ENCODE measurements at places on chromosomes 5 and 9.

GRCh38 chr5:103512500-103512899, 50.1 kb downstream of the NUDT12 start:
- DNase-seq, result no peak

DNA sequence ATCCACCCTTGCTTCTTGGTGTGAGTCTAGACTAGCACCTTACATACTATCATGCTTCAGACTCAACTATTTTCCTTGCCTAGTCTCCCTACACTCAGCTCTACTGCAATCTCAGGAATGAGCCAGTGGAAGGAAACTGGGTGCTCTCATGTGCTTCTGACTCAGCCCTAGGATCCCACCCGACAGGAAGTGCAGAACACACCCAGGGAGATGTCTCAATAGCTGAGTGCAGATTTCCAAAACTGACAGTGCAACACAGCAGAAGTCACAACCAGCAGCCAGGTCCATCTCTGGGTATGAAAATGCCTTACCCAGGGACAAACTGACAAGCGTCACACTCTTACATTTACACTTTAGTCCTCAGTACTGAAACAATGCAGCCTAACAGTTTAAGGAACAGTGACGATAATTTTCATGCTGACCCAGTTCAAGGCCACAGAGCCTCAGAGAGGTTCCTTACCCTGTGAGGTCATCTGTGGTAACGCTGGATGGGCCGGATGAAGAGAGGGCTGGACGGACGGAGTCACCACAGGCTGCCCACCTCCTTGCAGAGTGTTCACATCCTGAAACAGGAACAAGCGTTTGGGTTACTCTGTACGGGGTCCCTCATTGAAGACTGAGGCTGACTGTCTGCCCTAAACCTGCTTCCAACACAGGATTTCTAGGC, 33.0 kb downstream of the FKBP15 start:
- no peak for DNase-seq

DNA sequence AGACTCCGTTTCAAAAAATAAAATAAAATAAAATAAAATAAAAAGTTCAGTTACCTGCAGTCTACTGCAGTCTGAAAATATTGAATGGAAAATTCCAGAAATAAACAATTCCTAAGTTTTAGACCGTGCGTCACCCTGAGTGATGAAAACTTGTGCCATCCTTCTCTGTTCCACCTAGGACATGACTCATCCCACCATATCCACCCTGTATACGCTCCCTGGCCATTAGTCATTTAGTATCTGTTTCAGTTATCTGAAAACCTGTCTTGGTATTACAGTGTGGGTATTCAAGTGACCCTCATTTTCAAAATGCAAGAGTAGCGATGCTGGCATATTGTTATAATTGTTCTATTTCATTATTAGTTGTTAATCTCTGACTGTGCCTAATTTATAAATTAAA, 51.8 kb upstream of the TEX48 start:
- no peak for DNase-seq

GRCh38 chr9:134367791-134368490, 41.7 kb downstream of the RXRA start:
- no peak for DNase-seq

DNA sequence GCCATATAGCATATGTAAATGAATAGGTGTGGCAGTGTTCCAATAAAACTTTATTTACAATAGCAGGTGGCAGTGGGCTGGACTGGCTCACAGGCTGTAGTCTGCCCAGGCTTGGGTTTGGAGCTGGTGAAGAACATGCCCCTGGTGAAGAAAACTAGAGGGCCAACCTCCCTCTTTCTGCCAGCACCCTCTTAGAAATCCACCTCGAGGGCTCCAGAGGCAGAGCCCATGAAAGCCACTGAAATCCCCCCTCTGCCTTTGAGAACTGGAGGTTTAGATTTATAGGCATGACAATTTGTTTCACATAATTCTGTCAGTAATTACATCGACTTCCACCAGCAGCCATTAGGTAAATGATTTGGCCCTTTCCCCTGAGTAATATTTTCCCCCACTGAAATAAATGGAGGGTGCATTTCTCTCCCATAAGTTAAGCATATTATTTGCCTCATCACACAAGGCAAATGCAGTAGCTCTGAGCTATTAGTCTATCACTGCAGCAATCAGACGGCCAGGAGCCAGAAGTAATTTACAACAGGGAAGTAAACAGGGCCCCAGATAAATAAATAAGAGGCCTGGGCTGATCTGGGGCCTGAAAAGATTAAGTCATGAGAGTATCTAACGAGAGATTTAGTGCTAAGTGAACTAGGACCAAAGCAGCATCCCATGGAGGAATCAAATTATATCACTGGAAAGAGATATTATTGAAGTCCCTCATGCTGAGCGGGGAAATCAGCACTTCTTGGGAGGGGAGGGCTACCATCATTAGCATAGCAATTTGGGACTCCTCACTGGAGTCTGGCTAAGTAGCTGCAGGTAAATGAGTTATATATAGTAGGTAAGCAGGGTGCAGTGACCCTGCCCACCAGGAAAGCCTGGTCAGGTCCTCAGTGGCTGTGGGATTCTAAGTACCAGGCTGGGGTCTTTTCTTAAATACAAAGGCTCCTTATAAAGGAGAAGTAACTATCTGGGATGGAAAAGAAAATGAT, 123.9 kb downstream of the SLIT3 start:
- DNase-seq, result no peak

DNA sequence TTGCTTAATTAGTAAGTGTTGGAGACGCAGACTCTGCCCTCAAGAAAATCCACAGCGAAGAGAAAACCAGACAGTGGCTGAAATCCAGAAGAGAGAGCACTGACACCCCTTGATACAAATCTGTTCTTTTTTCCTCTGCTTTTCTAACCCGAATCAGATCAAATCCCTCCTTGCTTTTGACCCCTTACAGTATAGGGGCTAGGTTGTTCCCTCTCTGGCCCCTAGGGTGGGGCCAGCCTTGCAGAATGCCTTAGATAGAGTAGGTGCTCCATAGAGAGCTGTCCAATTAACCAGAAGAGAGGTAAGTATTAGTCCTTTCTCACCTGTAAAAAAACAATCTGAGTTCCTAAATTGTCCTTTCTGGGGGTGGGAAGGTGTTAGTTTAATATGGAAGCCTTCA, 10.1 kb downstream of the C1QTNF2 start:
- no peak for DNase-seq

DNA sequence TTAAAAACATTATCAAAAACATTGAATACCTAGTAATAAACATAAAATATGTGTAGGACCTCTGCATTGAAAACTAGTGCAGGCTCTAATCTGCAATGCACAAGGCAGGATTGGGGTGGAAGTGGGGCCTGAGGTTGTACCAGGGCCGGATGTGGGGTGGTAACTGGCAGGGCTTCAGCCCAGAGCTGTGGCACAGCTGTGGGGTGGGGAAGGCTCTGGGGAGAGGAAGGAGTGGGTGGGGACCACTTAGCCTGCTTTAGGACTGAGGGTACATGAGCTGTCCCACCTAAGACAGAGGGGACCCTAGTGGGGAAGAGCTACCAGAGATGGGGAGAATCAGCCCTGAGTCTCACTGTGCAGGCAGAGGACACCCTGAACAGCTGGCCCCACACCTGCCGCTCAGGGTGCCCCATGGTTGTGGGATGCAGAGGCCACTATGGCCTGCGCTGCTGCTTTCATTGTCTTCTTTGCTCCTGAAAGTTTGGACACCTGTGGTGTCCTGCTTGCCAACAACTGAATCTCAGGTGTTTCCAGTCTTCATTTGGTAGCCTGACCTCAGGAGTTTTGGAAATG, 311.4 kb downstream of the TLE4 start:
- no peak for DNase-seq

DNA sequence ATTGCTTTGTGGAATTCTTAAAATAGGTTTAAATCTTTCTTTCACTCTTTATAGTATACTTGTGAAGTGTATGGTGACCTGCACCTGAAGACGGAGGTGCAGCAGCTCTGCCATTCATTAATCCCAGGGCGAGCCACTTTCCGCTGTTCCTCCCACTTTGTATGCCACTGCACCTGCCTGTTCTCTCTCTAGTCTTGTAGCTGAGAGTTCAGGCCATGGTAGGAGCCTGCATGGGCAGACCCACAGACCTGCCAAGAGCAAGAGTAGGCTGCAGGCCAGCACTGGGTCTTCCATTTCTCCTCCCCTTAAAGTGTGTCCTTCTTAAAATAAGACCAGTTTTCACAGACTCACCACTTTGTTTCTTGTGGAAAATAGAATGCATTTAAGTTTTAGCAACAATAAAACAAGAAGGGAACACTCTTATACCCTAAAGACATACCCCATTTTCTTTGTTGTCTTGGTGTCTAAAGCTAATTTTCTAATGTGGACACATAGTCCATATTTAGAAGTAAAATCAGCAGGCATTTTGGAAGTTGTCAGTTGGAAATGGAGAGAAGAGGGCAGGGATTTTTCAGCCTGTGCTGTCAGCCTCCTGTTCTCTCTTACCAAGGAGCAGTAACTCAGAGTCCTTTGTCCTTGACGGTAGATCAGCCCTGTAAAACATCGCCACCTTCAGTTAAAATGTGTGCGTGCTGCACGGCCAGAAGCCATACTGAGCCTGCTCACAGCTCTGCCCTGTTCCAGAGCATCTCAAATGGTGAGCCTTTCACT, 103.2 kb downstream of the SNCAIP start:
- DNase-seq, result peak; percentile 35

DNA sequence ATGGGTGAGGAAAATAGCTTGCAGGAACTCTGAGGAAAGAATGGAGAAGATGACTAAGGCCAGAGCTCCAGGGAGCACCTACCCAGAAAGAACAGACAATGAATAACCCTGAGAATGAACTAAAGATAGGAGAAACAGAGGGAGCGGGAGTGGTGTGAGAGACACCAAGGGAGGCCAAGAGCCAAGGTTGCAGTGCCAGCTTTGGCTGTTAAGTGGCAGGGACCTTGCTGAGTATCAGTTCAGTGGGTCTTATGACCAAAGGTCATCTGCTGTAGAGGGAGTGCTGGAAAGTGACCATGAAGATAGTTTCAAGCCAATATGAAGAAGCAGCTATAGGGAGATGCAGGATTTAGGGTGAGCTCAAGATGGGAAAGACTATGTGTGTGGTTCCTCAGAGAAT, 16.7 kb downstream of the P4HA2 start:
- DNase-seq, result no peak

GRCh38 chr5:160271396-160271795, 41.0 kb downstream of the CCNJL start:
- DNase-seq, result peak; percentile 75

DNA sequence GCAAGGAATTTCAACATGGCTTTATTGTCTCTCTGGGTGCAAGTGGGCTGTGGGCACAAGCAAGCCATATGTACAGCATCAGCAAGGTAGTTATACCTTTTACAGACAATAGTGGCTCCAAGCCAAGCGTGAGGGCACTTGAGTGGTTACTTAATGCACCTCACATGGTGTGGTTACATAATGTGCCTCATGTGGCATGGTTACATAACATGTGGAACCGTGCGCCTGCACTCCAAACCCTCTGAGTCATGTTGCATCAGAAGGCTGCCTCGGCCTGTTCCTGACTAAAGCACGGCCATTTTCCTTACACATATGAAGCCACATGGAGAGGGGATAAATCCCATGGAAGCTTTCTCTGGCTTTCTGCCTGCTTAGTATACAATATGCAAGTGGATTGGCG, 150.9 kb downstream of the OSTF1 start:
- peak; percentile 21 for DNase-seq

DNA sequence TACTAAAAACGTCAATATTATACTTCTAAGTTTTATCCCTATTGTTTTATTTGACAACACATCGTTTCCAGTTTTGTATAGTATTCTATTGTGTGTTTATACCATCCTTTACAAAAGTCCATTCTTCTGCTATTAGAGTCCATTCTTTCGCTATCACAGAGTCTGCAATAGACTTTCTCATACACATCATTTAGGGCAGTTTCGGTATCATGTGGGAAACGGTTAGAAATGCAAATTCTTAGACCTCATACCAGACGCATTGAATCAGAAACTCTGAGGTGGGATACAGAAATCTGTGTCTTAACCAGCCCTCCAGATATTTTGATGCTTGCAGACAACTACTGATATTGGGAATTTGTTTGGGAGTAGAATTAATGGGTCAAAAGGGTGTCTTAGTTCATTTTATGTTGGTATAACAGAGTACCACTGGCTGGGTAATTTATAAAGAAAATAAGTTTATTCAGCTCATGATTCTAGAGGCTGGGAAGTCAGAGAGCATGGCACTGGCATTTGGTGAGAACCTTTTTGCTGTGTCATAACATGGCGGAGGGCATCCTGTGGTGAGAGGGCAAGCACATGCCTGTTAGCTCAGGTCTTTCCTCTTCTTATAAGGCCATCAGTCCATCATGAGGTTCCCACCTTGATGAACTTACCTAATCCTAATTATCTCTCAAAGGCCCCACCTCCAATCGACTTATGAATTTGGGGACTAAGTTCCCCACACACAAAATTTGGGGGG, 21.1 kb downstream of the CARTPT start:
- DNase-seq, result no peak

- DNase-seq, result no peak
Observed at GRCh38 chr9:117414220-117414905, 494 bp downstream of the ASTN2 start.

DNA sequence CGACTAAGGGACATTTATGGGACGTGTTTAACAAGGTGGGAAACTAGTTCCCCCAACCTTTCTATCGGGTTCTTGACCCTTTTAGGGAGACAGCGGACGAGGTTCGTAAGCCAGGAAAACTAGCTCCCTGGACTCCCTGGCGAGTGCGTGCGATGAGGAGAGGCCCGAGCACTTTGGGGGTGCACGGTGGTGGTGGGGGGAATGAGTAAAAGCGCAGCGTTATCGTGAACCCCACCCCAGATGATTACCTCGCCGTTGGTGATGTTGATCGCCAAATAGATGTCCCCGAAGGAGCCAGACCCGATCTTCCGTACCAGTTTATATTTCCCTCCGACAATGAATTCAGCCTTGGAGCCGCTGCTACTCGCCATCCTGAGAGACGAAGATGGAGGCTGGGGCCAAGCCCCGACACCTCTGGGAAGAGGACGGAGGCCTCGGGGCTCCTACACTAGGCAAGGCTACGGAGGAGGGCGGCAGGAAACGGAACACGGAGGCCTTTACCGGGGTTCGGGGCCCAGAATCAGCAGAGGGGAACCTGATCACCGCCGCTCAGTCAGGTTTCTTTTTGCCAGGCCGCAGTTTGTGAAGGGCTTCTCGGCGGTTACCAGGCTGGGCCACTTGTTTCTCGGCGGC, 529 bp downstream of the CSNK1A1 start:
- no peak for DNase-seq

DNA sequence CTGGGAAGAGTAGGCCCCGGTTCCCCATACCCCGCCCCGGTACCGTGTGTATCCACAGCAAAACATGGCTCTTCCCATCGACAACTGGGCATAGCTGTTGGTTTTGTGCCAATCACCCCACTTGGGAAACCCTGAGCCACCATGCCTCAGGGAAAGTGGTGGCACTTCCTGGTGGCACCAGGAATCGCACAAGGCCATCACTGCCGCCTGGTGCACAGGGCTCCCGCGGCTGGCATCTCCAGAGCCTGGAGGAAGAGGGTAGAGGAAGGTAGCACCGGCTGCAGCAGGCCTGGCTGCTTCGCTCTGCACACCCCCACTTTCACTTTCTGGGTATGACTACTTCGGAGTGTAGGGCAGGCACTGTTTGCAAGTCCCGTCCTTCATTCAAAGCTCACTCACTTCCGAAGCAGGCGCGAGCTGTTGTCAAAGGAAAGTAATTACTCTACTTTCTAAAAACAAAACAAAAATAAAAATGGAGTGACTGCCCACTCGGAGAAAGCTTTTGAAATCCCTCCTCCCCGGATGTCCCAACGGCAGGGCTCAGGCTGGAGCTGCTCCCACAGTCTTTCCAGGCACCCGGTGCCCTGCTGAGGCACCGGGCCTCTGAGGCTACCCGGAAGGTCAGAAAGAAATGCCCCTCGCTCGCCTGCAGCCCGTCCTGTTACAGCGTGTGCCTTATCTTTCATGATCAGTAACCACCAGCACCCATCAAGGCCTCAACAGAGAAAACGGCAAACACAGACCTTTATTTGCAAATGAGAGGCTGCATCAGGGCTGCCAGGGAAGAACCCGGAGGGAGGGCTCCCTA, 2.0 kb downstream of the BRD3 start:
- peak; percentile 51 for DNase-seq
